ENCODE measurements at places on chromosomes 1 and 21.
A peak's percentile ranks its signal among the peaks of the same experiment; 100 is the strongest.

DNA sequence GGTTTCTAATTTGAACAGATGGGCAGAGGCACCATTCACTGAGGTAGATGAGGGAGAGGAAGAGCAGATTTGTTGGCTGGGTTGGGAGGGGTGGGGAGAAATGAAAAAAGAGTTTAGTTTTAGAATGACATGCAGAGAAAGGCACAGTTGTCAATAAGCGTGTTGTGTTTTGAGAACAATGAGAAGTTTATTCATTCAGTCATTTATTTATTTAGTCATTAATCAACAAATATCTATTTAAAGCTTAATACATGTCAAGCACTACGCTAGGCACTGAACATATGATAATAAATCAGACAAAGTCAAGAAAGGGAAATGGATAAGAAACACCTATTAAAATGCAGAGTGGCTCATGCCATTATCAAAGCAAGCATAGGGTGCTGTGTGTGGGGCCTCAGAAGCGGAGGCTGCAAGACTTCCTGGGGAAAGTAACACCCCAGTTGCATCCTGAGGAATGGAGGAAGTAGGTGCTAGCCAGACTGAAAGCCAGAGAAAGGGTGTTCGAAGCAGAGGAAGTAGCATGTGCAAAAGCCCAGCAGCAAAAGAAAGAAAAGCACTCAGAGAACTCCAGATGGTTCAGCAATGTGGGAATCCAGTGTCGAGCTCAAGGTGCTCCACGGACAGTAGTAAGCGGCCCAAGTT lies 114.1 kb downstream of the RNF220 start:
- no peak for DNase-seq

- no peak for DNase-seq
These were observed 15.1 kb downstream of the NRDC start for GRCh38 chr1:51863384-51863783.

- DNase-seq, result no peak
These were observed 142.2 kb downstream of the URB2 start for GRCh38 chr1:229768232-229768631.

DNA sequence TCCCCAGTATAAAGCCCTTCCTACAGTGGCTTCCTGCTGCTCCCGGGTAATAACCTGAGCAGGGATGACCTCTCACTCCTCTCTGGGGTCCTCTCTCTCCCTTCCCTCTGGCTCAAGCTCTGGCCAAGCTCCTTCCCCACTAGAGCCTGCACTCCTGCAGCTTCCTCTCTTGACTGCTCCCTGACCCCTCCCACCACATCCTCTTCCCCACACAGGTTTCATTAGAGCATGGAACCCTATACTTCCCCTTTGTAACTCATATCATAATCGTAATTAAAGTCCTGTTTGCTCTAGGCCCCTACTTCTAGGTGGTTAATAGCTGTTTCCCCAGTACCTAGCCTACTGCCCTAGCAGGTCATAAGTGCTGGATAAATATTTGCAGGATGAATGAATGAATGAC lies 146.2 kb downstream of the C1orf21 start:
- DNase-seq, result no peak

GRCh38 chr1:50700621-50701020 lies 259.4 kb downstream of the FAF1 start:
- no peak for DNase-seq

DNA sequence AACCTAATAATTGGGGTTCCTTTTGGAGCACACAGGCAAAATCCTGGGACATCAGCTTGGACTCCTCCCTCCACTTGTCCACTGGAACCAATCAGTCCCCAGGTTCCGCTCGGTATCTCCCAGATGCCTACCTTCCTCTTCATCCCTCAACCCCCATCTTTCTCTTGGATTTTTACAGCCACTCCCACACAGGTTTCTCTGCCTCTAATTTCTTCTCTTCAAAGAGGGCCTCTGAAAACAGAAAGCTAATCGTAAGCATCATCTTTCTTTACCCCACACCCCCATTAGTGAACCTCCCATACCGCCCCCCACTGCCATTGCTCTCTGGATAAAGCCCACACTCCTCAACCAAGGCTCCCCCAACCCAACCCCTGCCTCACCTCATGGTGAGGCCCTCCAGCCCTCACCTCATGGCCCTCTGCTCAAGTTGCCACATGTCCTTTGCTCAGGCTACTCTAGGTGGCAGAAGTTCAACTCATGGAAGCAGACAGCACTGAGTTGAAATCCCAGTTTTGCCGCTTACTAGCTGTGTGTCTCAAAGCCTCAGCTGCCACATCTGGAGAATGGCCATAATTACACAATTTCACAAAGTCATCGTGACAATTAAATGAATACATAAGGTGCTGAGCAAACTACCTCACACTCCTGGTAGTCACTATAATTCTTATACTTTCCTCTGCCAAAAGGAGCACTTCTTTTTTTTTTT lies 18.1 kb upstream of the WASF2 start:
- DNase-seq, result no peak

- peak; percentile 6 for DNase-seq
These were observed 26.3 kb downstream of the ZBTB17 start for GRCh38 chr1:15949453-15950245.
